Renal cortical epithelial cell (primary cell): ENCODE measurements at places on chromosomes 7 and 10. TPM values are rescaled to one million over a fixed set of nuclear protein-coding genes. Genes with fewer than 3 reads are reported as not detected.

Gene GRM3
- not detected in 2 replicates for total RNA-seq

Gene ZNF655
- total RNA-seq = 69.5 and 91.5 TPM in 2 replicates

DNA sequence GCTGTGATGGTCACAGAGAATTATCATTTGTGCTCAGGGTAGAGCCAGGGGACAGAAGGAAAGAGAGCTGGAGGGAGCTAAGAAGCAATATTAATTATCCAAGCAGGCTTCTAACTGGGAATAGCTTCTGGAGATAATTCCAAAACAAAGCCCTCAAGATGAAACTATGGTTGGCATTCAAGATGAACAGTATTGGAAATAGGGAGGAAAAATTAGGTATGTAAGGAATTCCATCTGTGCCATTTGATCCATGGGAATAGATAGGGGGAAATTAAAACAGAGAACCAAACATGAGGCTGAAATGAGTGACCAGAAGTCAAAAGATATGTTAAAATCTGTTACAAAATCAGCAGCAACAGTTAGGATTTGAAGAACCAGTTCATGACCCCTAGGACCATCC, 75.3 kb downstream of the NDUFB2 start:
- DNase-seq = no peak

Gene FGFR2
- 4.7 and 50.3 TPM in 2 replicates for total RNA-seq

- DNase-seq = peak; percentile 98
These were observed at the start of gene ANKRD1 for GRCh38 chr10:90920986-90921666. Gene ANKRD1, minus strand, starts transcription at chr10:90921087. Its CDS starts 60 bp downstream, at chr10:90921027.

Gene PPP1R9A
- total RNA-seq = 32.8 and 56.6 TPM in 2 replicates
